ENCODE measurements at places on chromosomes 3 and 15.

GRCh38 chr3:133161656-133162055, 123.5 kb downstream of the TMEM108 start:
- no peak for DNase-seq

DNA sequence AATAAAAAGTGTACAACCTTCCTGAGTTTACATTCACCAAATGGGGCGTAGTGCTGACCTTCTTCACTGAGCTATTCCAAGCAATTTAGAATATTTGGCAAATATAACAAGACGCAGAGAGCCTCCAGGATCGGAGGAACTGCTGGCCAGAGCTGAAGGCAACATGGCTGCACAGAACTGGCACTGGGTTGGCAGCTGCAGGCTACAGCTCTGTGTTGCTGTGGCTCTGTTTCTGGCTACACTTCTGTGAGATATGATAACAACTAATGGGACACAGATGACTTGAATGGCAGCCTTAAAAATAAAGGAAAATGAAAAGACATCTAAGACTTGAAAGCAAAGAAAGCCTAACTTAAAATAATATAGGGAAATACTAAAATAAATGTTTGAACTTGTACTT, 10.8 kb upstream of the SLC6A20 start:
- DNase-seq, result no peak

DNA sequence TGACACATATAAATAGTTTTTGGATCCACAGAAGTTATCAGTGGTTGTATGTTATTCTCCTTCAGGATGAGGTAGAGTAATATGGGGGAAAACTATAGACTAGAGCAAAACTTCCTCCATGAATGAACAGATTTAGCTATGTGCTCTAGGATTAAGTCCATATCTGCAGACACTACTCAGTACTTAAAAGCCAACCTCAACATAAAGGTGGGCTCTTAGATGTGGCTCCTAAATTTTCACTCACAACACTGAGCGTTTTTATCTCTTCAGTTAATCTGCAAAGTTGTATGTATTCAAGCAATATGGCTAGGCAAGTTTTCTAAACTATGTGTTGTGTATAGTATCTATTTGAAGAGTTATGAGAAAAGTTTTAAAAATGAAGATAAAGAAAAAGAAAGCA, 147.0 kb upstream of the SLITRK3 start:
- no peak for DNase-seq

DNA sequence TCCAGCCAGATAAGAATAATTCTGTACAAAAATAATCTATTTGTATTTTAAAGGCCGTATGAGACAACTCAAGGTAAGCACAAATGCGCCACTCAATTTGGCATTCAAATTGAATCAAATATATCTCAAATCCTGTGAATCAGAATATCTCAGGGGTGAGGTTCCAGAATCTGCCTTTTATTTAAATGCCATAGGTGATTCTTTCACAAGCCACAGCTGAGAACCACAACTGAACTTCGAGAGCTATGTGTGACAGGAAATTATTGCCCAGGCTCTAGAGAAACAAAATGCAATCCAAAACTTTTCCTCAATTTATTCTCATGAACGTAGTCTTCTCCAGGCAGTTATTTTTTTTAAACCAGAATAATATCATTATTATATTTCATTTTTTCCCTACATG, 11.9 kb downstream of the ATP8B4 start:
- no peak for DNase-seq

GRCh38 chr3:43120937-43121336, 15.1 kb upstream of the POMGNT2 start:
- no peak for DNase-seq

DNA sequence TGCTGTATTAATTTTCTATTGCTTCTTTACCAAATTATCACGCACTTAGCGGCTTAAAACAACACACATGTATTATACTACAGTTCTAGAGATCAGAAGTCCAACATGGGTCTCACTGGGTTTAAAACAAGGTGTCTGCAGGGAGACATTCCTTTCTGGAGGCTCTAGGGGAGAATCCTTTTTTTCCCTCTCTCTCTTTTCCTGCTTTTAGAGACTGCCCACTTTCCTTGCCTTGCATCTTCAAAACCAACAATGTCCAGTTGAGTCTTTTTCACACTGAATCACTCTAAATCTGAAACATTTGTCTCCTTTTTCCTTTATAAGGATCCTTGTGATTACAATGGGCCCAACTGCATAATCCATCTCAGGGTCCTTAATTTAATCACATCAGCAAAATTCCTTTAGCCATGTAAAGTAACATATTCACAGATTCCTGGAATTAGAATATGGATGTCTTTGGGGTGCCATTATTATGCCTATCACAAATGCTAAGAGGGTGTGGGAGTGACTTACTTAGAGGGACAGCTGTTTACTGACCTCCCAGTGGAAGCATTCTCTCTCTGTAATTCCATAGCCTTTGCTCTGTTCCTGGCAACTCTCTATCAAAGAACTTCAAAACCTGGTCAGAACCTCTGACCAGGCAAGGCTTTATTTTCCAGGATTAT, 21.8 kb downstream of the CD200 start:
- DNase-seq, result no peak

DNA sequence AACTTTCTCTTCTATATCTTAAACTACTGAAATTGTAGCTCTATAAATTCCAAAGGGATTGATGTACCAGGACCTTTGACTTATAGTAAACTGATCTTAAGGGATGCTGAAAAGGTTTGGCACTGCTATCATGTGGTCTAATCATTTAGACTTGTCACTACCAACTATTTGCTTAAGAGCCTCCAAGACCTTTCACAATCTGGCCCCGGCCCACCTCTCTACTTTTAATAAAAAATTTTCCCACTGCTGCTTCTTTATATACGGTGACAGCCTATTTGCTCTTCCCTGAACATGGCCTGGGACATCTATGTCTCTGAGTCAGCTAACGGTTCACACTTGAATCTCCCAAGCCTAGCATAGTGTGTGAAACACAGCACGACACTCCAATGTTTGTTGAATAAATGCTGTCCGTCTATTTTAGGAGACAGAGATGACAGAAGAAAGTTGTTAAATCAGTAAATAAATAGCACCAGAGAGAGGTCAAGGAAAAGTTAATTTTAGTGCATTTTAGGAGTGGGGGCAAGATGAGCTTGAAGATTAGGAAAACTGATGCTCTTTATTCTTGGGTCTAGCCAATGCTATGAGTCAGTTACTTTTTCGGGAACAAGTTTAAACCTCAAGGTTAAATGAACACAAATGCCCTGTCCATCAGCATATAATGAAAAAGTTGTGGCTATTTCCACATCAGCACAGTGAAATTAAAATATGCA, 212.9 kb downstream of the TIGIT start:
- no peak for DNase-seq

DNA sequence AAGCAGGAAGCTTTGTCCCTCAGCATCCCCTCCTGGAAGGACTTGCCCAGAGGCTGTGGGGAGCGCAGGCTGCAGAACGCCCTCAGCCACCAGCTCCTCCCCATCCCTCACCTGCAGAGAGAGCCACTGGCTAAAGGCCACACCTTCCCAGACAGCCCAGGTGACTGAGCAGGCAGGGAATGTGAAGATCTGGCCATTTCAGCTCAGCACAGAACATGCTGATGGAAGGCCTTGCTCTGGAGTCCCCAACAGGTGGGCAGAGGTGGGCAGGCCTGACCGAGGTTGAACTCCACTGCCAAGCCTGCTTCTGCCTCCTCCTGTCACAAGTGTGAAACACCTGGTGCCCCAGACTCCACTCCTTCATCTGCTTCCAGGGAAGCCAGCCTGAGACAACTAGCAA, 50.7 kb upstream of the SEC61A1 start:
- no peak for DNase-seq
